ENCODE measurements at places on chromosomes 13 and 19.

DNA sequence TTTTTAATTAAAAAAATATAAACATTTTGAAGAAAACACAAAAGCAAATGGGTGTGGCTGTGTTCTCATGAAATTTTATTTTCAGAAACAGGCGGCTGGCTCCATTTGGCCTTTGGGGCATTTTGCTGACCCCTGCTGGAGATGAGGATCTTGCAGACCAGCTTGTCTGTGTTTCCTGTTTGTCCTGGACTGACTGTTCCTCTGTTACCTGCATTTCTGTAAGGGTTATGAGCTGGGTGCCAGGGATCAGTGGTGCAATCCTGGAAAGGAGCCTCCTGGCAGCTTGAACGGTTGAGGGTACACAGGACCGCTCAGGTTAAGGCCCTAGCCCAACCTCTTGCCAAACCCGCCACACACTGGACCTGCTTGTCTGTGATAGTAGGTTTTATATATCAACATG is 49.9 kb downstream of the ZNF787 start:
- DNase-seq = no peak

- DNase-seq = no peak
These were observed 95.6 kb downstream of the FAM216B start for GRCh38 chr13:42876887-42877545.

- DNase-seq = no peak
These were observed 208.8 kb downstream of the COG6 start for GRCh38 chr13:39864221-39864620.

- DNase-seq = no peak
These were observed 43.9 kb downstream of the TNFSF13B start for GRCh38 chr13:108313382-108313781.

GRCh38 chr13:66219506-66219905 is 1010.6 kb downstream of the PCDH9 start:
- no peak for DNase-seq

DNA sequence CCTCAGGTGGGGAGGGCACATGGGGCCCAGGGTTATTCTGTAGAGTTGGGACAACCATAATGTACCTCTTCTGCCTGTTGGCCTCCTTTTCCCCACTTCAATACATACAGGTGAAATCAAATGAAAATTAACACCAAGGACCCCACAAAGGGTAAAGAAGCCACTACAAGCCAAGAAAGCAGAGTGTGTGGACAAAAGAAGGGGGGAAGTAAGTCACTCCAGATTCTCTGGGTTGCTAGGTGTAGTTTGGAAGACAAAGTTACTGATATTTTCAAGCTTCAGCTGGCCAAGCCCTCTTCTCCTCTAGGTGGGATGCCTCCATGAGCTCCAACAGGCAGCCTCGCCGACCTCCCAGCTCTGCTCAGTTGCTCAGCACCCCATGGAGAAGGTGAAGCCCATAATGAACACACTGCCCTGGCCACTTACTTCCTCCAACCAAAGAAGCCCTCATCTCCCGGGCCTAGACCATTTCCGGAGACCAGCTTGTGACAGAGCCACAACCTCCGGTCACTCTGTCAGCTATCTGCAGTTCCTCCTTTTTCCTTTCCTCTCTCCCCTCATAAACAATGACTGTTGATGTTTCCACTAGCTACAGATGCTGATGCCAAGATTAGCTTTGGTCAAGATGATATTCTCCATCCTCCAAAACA is 66.8 kb upstream of the MED4 start:
- no peak for DNase-seq

DNA sequence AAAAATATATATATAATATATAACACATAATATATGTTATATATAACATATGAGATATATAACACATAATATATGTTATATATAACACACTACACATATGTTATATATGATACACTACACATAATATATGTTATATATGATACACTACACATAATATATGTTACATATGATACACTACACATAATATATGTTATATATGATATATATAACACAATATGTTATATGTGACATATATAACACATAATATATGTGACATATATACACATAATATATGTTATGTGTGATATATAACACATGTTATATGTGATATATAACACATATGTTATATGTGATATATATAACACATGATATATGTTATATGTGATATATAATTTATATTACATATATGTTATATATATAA is 129.7 kb downstream of the CACNA1A start:
- no peak for DNase-seq

DNA sequence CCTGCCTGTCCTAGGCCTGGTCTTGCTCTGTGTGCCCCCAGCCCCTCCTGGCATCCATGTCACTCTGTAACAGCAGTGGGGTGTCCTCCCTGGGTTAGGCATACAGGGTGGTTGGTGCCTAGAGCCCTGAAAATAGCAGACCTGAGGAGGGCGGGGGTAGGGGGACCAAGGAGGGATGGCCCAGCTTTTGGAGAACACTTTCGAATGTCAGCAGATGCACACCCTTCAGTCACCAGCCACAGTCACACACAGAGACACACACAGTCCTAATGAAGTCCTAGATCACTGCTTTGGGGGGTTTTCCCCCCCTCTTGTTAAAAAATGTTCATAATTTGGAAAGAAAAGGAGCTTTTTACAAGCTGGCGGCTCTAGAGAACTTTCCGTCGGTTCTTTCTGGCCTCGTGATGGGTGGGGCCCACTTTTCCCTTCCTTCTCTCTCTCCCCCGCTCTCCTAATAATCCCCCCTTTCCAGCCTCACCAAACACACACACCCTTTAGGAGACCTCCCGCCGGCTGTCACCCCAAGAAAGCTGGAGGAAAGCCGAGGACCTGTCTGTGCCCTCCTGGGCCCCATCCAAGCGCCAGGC is 47.9 kb downstream of the LYL1 start:
- no peak for DNase-seq

- no peak for DNase-seq
These were observed 17.0 kb upstream of the SIGLEC14 start for GRCh38 chr19:51663650-51664049.

GRCh38 chr19:48069435-48069834 is 25.6 kb upstream of the CABP5 start:
- no peak for DNase-seq

GRCh38 chr13:41577436-41577835 is 120.1 kb downstream of the RGCC start:
- no peak for DNase-seq

GRCh38 chr19:38877781-38878574 is at the start of gene RINL:
TSS of gene RINL (minus strand) at chr19:38878275. CDS start at chr19:38876742, 1,533 bp downstream.
- no peak for DNase-seq

DNA sequence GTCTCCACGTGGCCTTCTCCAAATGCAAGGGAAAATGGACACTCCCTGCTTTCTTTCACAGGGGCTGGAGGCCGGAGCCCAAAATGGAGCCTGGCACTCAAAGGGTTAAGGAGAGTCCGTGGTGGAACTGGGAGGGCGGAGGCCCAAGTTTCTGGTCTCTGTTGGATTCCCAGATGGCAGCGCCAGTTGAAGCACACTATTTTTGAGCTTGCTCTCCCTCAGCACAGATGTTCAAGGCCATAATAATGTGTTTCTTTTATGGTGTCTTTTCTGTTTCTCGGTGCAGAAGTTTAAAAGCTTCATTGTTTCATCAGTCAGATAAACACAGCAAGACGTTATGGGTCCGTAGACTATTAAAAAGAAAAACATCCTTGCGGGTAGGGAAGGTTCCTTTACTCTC is 67.6 kb downstream of the TNFRSF19 start:
- DNase-seq = no peak

- DNase-seq = no peak
These were observed 44.3 kb upstream of the KLF2 start for GRCh38 chr19:16280306-16280705.

- DNase-seq = no peak
These were observed 23.0 kb downstream of the GPC6 start for GRCh38 chr13:93249364-93250306.

DNA sequence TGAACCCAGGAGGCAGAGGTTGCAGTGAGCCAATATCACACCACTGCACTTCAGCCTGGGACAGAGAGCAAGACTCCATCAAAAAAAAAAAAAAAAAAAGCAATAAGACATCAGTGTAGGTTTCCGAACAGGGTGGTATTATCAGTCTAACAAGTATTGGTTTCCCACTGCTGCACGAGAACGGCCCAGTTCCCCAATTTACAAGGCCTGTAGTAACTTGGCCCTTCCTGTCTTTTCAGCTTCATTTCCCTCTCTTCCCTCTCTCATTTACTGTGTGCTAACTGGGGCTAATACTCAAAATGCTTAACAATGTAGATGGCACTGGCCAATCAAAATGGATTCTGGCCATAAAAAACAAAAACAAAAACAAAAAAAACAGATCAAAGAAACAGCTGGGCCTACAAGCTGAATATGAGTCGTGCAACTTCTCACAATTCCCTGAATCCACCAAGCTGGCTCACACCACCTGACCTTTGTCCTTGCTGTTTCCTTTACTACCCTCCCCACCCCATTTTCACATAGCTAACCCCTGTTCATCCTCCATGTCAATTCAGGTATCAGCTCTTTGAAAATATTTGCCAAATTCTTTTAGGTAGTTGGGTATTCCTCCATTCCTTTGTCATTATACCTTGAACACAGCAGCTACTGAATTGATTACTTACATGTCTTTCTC is 2.4 kb downstream of the TEX101 start:
- no peak for DNase-seq

GRCh38 chr19:7883105-7883504 is 5.2 kb upstream of the LRRC8E start:
- no peak for DNase-seq

GRCh38 chr13:35941374-35941773 is 189.8 kb downstream of the DCLK1 start:
- no peak for DNase-seq

GRCh38 chr13:51999510-51999911 is 11.7 kb downstream of the ATP7B start:
- DNase-seq = peak; percentile 71

DNA sequence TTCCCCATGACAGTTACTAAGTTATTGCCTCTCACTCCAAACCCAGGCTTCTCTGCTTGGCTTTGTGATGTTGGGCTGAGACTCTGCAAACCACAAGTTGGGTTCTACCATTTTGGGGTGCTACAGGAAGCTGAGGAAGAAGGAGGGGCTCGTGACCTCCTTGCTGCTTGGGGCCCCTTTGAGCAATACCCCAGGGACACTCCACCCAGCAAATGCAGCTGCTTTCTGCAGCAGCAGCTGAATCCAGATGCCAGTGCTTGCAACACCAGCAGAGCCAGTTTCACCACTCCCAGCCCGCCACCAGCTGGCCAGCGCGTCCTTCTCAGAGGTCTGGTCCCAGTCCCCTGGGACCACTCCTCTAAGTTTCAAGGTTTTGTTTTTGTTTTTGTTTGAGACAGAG is 22.0 kb upstream of the UBAC2 start:
- no peak for DNase-seq

DNA sequence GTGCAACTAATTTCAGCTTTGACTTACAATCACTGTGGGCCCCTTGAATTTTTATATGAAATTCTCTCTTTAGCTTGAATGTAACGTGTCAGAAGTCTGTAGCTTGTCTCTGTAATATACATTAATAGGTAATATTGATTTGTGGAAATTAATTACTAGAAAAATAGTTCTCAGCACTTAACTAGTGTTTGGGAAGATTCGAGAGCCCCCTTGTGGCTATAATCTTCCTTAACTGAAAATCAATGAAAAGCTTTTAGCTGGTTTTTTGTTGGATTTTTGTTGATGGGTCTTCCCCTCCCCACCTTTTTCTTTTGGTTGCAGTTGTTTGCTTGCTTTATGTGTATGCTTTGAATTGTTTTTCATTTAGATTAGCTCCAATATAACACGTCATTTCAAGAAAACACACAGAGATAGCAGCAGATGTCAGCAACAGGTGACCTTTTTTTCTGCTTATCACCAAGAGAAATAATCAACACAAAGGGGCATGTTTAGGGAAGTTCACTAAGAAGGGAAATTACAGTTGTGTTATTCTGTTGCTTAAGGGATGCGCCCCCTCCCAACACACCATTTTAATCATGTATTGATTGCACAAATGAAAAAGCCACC is 176.8 kb downstream of the OXGR1 start:
- DNase-seq = no peak

DNA sequence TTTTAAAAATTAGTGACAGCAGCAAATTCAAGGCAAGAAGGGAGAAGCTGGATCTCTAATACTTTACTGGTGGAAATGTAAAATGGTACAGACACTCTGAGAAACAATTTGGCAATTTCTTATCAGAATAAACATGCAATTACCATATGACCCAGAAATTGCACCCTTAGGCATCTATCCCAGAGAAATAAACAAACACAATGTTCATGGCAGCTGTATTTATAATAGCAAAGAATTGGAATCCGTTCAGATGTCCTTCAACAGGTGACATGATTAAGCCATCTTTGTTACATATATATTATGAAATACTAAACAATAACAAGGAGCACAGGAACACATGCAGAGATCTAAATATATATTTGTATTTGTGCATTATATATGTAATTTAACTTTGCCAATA is 756.5 kb downstream of the SLITRK1 start:
- DNase-seq = no peak

- no peak for DNase-seq
These were observed 309.3 kb upstream of the HTR2A start for GRCh38 chr13:47206111-47206510.

GRCh38 chr13:42333613-42334328 is 61.8 kb downstream of the AKAP11 start:
- no peak for DNase-seq

- peak; percentile 73 for DNase-seq
These were observed 44.5 kb downstream of the RFX2 start for GRCh38 chr19:6065685-6066374.

DNA sequence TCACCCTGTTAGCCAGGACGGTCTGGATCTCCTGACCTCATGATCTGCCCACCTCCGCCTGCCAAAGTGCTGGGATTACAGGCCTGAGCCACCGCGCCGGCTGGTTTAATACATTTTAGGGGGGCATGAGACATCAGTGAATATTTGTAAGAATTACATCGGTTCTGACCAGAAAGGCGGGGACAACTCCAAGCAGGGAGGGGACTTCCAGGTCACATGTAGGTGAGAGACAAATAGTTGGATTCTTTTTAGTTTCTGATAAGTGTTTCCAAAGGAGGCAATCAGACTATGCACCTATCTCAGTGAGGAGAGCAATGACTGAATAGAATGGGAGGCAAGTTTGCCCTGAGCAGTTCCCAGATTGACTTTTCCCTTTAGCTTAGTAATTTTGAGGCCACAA is 3.7 kb upstream of the ZNF552 start:
- DNase-seq = no peak

DNA sequence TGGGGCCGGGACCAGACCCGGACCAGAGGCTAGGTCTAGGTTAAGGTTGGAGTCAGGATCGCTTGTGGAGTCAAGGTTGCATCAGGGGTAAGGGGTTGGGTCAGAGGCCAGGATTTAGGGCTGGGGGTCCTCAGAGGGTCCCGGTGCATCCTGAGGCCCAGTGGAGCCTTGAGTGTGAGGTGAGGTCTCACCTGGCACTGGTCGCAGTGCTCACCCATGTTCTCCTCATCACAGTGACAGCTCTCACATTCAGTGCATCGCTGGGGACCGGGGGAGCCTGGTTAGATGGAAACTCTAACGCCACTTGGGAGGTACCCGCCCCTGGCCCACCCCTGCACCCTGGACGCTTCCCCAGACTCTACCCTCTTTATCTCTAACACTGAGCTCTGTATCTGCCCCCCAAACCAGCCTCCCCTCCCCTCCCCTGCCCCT is 3.1 kb downstream of the HRC start:
- no peak for DNase-seq

GRCh38 chr13:86858216-86858615 is 813.0 kb upstream of the SLITRK5 start:
- no peak for DNase-seq

- no peak for DNase-seq
These were observed 7.5 kb upstream of the FUT5 start for GRCh38 chr19:5877882-5878281.
